ENCODE measurements at places on chromosomes 3 and 15.

GRCh38 chr15:25554640-25555039 is 115.8 kb upstream of the UBE3A start:
- DNase-seq: no peak

- DNase-seq: no peak
Observed at GRCh38 chr15:31504462-31504839, 177.8 kb downstream of the KLF13 start.

DNA sequence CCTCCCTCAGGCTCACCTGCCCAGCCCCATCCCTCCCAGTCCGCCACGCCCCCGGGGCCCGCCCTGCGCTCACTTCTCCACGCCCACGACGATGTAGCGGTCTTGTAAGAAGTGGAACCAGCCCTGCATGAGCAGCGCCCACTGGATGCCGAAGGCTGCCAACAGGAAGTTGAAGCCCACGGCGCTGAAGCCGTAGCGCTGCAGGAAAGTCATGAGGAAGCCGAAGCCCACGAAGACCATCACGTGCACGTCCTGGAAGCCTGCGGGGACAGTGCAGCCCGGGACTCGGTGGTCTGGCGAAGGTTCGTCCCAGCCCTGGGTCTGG is 9.7 kb downstream of the RHCG start:
- DNase-seq: no peak

DNA sequence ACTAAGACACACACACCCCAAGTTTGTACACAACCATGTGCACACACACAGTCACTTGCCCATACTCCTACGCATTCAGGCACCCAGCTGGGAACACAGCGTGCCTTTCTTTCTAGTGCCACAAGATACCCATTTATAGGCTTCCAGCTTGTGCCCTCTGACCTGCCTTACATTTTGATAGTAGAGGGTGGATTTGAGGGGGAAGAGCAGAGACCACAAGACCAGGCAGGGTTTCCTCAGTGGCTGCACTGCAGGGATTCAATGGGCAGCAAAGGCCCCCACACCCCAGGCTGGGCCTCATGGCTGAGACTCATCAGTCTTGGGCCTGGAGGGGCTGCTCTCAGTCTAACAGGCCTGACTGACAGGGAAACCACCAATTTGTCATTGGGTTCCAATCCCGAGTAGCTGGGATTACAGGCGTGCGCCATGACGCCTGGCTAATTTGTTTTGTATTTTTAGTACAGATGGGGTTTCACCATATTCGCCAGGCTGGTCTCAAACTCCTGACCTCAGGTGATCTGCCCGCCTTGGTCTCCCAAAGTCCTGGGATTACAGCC is 18.8 kb upstream of the ANKDD1A start:
- DNase-seq: no peak

GRCh38 chr15:38944536-38944935 is 379.9 kb upstream of the RASGRP1 start:
- no peak for DNase-seq

GRCh38 chr3:164351131-164351530 is 727.2 kb downstream of the SI start:
- DNase-seq: no peak

- no peak for DNase-seq
Observed at GRCh38 chr15:39925112-39925842, 5.2 kb upstream of the GPR176 start.

GRCh38 chr15:77025083-77025901 is 30.4 kb downstream of the PSTPIP1 start:
- DNase-seq: no peak

GRCh38 chr15:35746121-35746520 is 200.2 kb upstream of the DPH6 start:
- no peak for DNase-seq

GRCh38 chr3:52440671-52441070 is 4.2 kb downstream of the SEMA3G start:
- no peak for DNase-seq

- no peak for DNase-seq
Observed at GRCh38 chr15:68537506-68537905, 41.3 kb upstream of the CORO2B start.

GRCh38 chr15:53457479-53457878 is 302.0 kb downstream of the WDR72 start:
- no peak for DNase-seq

DNA sequence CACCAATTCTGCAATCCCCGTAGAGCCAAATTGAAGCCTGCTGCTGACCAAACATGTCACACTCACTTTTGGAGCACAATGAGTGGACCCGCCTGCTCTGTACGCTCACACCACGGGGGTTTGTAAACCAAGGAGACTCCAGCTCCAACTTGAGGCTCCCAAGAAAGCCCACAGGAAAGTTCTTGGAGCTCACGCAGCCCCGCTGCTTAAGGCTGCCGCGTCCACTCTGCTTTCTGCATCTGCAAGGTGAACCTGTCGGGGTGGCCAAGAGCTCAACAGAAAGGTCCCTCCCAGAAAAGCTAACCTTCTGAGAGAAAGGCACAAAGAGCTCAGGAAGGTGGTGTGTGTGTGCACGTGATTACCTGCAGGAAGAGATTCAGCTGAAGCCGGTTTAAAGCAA is 94.9 kb downstream of the PCSK6 start:
- DNase-seq: no peak

DNA sequence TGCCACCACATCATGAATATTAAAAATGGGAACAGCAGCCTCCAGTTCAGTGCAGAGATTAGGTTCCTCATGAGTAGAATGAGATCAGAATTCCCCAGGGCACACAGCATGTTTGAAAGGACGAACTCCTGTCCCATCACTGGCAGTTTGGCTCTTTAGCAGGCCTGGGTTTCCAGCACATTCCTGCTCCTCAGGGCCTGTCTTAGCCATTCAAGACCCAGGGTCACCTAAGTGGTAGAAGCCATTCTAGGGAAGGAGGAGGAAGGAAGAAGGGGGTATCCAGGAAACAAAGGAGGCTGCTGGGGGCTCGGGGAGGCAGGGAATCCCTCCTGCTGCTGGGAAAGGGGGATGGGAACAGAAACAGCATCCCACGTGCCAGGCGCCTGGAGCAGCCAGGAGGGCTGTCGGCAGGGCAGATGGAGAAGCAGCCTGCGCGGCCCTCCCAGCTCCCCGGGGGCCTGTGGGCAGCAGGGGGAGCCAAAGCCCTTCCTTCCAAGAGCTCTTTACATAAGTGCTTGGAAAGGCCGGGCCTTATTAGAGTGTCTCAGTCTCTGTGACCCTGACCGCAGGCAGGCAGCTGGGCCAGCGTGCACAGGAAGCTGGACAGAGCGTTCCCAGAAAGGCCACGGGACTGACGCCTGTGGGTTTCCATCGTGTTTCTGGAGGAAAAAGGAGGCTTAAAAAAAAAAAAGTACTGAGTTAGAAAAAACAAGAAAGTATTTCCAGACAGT is 24.7 kb downstream of the LOXL1 start:
- DNase-seq: peak; percentile 41

- DNase-seq: no peak
Observed at GRCh38 chr15:27677951-27678350, 421.2 kb downstream of the OCA2 start.

GRCh38 chr3:18153571-18154173 is 271.5 kb downstream of the SATB1 start:
- no peak for DNase-seq

GRCh38 chr15:39310633-39311032 is 270.2 kb upstream of the THBS1 start:
- no peak for DNase-seq

DNA sequence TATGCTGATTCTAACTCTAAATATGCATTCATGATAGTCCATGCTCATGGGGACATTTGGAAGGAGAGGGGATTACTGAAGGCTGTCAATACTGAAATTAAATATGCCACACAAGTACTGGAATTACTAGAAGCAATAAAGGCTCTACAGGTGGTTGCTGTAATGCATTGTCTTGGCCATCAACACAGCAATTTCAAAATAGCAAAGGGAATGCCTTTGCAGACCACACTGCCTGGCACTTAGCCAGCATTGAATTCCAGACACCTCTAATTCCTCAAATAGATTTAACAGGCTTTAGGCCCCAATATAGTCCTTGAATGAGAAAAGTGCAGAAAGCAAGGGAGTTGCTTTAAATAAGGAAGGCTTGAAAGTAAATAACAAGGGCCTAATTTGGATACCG is 115.8 kb upstream of the PLCL2 start:
- no peak for DNase-seq

DNA sequence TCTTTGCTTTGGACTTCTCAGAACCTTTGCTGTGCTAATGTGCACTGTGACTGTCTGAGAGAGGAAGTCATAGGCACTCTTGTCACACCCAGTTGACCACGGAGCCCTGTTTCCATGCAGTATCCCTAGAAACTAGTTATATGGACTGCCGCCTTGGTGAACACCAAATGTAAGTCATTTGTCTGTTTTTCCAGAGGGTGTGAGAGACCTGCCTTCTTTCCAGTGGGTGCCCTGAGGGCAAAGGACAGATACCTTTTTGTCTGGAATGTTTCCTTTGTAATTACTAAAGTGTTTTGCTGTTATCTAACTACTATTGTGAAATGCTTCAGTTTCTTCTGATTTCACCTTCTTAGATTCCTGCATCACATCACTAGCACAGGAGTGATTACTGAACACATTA is 91.8 kb downstream of the LARS2 start:
- DNase-seq: no peak

DNA sequence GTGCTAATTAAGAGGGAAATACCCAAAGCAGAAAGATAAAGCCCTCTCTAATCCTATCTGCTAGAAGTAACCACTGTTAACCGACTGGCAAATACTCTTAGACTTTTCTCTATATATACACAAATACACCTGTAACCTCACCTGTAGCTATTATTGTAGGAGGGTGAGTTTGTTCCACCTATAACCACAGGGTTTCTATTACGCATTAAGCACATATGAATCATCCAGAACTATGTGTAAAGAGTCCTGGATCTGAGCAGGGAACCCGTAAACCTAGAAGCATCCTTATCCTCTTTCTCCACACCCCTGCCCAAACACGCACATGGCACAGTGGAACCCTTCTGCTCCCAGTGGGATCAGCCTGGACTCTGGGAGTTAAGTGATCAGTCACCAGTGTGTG is 172.8 kb upstream of the C2CD4B start:
- no peak for DNase-seq

- no peak for DNase-seq
Observed at GRCh38 chr15:49343546-49343945, 79.5 kb upstream of the FGF7 start.

DNA sequence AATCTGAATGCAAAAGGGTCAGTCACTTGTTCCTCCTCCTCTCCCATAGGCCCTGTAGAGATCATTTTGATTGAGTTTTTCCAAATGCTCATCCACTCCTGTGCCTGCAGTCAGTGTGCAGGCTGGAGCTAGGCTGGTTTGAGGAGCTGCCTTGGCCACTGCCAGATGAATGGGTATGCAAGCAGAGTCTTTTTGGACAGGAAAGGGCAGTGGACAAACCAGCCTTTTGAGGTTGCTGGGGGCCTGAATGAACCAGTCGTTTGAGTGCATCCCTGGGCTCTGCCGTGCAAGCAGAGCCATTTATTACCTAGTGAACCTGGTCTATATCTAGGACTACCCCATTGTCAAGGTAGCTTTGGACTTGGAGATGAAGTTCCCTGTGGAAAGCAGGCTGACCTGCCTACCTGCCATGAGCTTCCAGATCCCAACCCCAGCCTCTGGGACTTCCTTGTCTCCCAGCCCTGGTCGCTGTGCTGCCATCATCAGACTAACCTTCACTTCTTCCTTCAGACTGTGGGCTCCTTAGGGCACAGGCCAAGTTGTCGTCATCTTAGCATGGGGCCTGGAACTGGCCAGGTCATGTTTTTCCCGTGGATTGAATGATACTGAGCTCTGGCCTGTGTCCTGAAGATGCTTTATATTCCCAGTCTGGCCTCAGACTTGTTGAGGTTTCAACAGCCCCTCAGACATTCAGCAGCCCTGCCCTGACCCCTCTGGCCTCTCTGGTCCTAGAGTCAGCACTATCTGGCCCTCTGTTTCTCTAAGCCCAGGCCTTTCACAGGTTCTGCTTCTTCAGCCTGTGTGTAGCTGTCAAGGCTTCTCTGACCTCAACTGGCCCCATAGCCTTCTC is 55.5 kb upstream of the PRR23C start:
- DNase-seq: no peak

GRCh38 chr15:25465835-25466234 is 27.0 kb upstream of the UBE3A start:
- DNase-seq: no peak

DNA sequence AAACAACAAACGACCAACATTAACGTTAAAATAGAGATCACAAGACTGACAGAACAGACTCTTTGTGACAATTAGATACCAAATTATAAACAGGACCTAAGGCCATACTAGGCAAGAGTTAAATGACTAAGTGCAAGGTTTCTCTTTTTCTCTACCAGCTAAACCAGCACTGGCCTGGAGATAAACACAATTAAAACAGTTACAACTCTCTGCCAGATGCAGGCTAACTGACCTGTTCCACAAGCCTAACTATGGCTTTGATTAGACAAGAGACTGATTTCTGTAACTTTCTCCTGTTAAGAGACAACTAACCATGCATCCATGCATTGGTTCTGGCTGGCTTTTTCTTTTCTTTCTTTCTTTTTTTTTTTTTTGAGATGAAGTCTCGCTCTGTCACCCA is 1.6 kb upstream of the ARL8B start:
- no peak for DNase-seq

DNA sequence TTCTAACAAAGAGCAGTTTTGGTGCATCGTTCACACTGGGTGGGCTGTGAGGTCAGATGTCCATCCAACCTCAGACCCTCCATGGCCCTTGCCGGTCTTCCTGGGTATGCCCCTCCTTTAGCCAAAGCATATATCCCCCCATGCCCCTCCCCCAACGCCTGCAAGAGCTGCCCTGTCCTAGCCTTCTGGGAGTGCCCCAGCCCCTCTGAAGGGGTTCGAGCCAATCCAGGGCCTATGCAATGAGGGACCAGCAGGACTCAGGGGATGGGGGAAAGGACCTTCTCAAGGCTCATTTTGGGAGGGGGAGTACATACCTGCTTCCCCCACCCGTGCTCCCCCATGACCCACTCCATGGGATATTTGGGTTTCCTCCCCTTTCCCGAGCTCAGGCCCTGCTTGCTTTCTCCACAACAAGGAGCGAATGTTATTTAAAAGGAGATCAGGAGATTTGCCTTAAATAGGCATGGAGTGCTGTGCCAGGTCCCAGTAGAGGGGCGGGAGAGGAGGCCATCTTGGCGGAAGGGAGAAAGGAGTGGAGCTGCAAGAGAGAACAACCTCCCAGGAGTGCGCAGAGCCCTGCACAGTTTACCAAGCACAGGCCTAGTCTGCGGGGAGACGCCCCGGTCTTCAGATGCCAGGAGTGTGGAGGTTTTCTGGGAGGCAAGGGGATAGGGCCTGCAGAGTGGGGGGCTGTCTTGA is 18.2 kb downstream of the PIF1 start:
- no peak for DNase-seq
